ENCODE measurements at places on chromosomes 3 and 15.

GRCh38 chr3:2317521-2317920 lies 218.9 kb downstream of the CNTN4 start:
- no peak for DNase-seq

DNA sequence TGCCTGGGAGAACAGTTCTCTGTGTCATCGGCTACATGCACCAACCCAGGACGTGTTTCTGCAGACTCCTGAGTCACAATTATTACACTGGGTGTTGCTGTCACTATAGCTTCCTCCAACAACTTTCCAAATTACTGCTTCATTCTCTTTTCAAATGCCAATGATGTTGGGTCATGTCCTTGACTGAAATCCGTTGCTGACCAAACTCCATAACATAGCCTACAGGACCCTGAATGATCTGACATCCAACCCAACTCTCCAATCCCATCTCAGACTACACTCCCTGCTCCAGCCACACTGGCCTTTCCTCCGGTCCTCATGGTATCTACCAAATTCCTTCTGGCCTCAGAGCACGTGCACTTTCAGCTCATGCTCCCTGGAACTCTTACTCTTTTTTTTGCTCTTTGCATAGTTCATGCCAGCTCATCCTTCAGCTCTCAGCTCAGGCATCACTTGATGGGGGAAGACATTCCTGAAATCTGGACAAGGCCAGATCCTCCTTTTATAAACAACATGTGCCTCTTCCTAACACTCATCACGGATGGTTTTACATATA lies 108.8 kb upstream of the PTPRG start:
- DNase-seq, result no peak

DNA sequence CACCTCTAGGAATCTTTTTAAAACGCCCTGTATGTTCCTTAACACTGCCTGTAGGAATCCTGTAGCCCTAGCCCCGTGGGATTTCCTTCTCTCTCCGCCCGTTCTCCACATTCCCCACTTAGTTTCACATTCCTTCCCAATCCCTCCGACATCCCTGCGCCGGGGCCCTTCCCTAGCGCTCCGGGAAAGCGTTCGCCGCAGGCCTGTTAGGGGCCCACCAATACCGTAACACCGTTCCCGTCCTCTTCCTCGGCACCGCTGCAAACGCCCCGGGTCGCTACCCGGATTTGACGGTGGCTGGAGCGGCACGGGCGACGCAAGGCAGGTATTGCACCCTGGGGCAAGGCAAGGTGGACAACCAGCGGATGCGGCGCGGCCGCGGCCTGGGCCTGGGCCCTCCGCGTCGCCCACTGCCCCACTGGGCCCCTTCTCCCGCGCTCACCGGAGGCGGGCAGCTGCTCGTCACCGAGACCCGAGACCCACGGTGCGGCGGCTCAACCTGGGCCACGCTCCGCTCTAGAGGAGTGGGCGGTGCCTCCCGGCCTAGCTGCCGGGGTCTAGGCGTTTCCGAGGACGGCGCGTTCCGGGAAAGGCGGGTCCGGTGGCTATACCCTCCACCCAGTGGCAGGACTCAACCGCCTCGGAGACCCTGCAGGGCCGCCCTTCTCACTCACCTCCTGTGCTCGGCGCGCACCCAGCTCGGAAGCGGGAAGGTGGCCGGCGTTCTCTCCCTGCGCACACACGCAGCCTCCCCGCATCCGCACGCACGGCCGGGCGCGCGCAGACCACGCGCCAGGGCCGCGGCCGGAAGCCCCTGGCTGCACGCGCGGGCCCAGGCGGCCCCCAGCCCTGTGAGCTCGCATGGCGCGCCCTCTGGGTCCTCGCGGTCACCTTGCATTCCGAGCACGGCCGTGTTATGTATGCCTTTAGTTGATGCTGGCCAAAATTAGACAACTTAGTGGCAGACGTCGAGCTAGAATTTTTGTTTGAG lies at the start of gene B3GALNT1:
Gene B3GALNT1, minus strand, starts transcription at position 789 of the 991 bp plus-strand sequence. CDS start 18,595 bp downstream, outside the sequence.
- DNase-seq, result peak; percentile 6

DNA sequence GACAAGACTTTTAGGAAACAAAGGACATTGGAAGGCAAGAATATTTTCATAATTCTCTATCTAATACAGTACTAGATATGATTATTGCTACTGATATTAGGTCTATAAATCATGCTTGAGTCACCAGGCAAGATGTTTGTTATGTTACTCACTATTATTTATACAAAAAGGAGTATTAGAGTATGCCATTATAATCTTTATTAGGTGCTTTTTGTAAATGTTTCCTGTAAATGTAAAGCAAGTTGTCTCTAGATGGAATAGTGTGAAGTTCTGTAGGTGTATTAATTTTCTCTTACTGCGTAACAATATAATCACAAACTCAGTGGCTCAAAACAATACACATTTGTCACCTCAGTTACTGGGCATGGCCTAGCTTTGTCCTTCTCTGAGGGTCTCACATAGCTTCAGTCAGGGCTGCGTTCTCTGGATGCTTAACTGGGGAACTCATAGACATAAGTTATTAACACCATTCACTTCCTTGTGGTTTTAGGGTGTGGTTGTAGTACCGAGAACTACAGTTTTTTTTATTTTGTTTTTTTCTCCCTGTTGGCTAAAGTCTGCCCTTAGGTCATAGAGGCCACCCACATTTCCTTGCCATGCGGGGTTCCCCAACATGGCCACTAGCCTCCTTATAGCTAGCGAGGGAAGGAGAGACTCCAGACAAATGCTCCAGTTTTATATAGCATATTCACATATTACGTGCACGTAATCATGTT lies 20.3 kb upstream of the MAP3K13 start:
- no peak for DNase-seq

DNA sequence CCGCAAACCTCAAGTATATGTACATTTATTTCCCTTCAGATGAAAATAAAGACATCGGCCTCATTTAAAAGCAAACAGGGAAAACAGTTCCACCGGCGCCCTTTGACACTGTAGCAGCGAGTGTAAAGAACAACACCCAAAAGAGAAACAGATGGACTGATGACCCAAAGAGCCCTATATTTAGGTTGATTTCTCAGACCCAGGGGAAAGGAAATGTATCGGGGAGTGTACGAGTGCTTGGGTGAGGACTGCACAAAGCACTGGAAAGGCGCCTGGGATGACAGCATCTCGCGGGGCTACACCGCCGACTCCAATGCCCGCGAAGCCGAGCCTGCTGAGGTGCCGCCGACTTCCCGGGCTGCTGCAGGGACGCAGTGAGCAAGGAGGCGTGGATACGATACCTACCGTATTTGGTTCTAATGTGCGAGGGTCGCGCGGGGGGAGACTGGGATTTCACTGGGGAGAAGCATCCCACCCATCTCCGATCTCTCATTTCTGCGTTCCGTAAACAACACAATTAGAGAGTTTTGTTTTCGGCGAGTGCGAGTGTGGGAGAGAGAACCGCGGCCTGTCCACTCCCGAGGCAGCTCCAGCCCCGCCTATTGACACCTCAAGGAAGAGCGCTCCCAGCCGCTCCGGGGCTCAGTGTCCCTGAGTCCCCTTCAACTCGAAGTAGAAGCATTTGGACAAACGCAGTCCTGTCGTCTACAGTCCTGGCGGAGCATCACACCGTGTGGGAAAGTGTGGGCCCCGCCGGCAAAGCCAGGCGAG lies 2.0 kb downstream of the MECOM start:
- no peak for DNase-seq

- no peak for DNase-seq
Observed at GRCh38 chr3:15808679-15809310, 11.0 kb upstream of the ANKRD28 start.

- no peak for DNase-seq
Observed at GRCh38 chr3:414063-414462, 217.5 kb downstream of the CHL1 start.

DNA sequence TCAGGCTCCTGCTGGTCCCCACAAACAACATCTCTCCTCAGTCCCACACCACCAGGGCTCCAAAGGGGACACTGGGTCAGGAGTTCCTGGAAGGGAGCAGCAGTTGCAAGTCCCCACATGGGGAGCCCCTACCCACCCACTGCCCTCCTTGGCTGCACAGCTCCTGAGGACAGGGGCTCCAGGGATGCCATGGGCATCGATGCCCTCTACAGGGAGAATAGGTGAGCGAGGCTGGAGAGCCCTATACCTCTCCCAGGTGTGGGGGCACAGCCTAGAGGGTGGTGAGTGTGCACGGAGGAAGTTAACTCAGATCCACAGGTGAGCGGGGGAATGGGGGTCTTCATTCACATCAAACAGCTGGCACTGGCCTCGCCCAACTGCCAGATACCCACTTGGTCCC lies 141.2 kb upstream of the LINGO1 start:
- no peak for DNase-seq

DNA sequence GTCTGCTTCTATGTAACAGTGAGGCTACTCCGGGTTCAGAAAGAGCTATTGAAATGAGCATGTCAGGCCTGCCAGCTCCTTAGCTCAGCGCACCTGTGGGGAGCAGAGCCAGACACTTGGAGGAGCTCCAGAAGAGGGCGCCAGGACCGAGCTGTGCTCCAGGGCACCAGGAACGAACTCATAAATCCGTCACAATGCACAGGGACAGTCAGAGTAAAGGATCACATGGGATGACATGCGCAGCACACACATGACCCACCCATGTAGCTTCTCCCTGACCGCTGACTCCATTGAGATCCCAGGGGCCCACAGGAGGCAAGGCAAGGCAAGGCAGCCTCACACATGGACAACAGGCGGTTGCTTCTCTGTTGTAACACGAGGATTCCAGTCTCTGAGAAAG lies 26.0 kb upstream of the GNB5 start:
- DNase-seq, result no peak

GRCh38 chr3:20040548-20041196 lies 426 bp downstream of the KAT2B start:
- DNase-seq, result no peak

GRCh38 chr3:196970547-196971093 lies 2.0 kb upstream of the PIGZ start:
- DNase-seq, result no peak

DNA sequence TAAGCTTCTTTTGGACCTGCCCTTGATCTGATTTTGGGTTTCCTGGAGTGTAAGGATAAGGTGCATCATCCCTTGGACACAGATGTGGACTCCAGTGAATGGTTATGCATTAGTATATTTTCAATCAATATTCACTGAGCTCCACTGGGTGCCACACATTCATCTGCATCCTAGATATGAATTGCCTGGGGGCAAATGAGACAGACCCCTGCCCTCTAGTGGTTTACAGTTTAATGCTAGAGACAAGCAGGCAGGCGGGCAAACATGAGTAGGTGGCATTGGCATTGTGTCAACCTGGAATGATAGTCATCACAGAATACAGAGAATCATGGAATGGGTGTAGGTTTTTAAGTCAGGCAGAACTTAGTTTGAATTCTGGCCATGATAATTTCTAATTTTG lies 252.5 kb upstream of the SOX14 start:
- no peak for DNase-seq

- no peak for DNase-seq
Observed at GRCh38 chr15:42064271-42064670, 30.1 kb downstream of the PLA2G4D start.

GRCh38 chr3:52506266-52506966 lies 11.3 kb downstream of the STAB1 start:
- DNase-seq, result no peak

GRCh38 chr15:70539409-70539808 lies 223.9 kb downstream of the UACA start:
- DNase-seq, result no peak

DNA sequence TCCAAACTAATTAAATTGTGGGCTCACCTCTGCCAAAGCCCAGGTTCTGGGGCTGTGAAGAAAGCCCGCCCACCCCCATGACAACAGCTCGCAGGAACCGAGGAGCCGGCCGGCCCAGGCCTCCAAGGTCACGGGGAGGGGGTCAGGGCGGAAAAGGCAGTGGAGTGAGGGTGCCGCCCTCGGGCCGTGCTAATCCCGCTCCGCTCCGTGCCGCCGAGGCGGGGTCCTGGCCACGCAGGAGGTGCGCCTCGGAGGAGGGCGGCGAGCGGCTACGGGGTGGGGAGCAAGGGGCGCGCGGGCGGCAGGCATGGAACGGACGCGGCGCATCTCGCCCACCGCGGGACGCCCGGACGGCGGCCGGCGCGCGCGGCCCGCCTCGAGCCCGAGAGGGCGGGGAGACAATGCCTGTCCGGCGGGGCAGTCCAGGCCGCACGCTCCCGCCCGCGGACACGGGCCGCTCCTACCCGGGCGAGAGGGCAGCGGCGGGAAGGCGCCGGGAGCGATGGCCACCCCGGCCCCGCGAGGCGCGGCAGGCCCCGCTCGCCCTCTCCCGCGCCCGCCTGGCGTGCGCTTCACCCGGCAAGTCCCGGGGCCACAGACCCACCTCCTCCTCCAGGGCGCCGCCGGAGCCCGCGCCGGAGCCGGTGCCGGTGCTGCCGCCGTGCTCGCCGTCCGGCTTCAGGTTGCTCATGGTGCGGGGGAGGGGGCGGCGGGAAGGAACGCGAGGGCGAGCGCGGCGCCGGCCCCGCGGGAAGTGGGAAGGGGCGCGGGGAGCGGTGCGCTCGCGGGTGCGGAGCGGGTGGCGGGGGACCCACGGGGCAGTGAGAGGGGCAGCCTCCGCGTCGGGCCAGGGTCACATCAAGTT lies 528 bp downstream of the RBPMS2 start:
- no peak for DNase-seq

DNA sequence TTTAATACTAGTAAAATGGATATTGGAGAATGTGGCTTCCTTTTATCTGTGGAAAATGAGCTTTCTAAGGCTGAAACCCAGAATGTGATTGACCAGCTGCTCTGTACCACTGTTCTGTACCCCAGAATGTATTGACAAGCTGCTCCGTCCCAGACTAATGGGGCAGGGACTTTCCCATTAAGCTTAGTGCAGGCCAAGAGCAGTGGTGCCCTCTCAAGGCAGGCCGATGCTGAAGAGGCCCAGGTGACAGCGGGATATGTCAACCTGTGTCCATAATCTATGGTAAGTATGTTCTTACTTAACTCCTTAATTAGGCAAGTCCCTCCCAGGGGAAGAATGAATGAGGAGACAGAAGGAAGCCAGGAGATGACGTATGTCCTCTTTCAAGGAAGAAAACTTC lies 31.1 kb downstream of the SGO1 start:
- no peak for DNase-seq

- no peak for DNase-seq
Observed at GRCh38 chr3:169365993-169366915, 297.3 kb downstream of the MECOM start.

DNA sequence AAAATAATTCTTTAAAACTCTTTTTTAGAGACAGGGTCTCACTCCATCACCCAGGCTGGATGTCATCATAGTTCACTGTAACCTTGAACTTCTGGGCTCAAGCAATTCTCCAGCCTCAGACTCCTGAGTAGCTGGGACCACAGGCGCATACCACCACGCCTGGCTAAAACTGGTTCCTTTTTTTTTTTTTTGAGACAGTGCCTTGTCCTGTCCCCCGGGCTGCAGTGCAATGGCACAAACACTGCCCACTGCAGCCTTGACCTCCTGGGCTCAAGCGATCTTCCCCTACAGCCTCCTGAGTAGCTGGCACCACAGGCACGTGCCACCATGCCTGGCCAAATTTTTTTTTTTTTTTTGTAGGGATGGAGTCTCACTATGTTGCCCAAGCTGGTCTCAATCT lies 23.7 kb upstream of the FURIN start:
- DNase-seq, result no peak

- DNase-seq, result no peak
Observed at GRCh38 chr3:120410541-120410940, 40.3 kb downstream of the FSTL1 start.

- DNase-seq, result no peak
Observed at GRCh38 chr3:139456386-139456785, 19.9 kb downstream of the RBP2 start.
